ENCODE measurements at places on chromosomes 11 and 22.
A peak's percentile ranks its signal among the peaks of the same experiment; 100 is the strongest.

- DNase-seq = no peak
Observed at GRCh38 chr22:49352361-49353169, 475.1 kb downstream of the BRD1 start.

DNA sequence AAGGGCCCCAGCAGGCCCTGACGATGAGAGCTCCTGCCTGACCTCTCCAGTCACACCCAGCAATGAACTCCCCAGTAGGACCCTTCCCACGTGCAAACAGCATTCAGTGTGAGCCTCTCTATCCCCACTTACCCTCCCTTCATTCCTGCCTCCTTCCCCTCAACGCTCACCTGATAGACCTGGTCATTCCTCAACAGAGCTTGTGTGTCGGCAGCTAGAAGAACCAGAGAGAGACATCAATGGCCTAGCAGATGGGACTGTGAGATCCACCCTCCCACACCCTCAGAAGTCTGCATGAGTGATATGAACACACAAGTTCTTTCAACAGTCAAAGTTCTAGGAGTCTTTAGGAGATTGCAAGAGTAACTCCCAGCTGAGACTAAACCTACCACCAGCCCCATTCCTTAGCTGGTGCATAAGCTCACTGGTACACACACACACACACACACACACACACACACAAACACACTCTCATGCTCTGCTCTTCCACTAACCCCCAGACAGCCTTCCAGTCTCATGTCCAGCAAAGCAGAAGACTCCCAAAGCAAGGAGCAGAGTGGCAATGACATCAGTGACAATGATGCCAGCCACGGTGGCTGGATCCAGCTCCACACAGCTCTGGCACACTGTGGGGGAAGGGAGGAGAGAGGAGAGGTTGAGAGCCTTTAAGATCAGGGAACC lies 3.1 kb downstream of the CD3D start:
- no peak for DNase-seq

GRCh38 chr11:45482331-45482730 lies 183.1 kb downstream of the CHST1 start:
- no peak for DNase-seq

- DNase-seq = no peak
Observed at GRCh38 chr11:85815186-85815931, 4.4 kb upstream of the SYTL2 start.

DNA sequence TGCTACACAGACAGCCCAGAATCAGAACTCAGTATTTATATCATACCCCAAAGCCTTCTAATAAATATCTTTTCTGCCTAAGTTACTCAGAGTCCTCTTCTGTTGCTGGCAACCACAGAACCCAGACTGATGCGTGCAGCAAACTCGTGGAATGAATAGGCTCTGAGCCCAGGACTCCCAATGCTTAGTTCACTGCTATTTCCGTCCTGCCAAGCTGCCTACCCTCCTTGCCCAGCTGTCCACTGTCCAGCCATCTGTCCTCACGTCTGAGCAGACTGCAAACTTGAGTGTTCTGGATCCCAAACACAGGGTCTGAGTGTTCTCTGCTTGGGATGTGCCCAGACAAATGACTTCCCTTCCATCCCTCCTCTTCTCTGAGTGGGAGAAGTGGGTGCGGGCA lies 19.4 kb downstream of the PTPN5 start:
- DNase-seq = no peak

DNA sequence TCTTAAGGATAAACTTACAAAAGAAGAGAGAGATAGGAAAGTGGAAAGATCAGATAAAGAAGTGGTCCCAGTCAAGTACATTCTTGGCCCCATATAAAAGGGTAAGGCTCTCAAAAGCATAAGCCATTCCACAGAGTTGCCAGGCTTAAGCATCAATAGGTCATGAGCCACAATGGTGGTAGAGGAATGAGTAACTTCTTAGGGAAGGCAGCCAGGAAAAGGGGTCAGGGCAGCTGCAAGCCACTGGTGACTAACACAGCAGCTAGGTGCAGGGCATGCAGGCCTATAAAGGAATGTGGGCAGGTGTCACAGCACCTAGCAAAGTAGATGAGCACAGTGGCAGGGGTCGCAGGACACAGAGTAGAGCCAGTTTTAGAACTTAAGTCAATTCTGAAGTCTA lies 302.6 kb upstream of the FAT3 start:
- DNase-seq = no peak

DNA sequence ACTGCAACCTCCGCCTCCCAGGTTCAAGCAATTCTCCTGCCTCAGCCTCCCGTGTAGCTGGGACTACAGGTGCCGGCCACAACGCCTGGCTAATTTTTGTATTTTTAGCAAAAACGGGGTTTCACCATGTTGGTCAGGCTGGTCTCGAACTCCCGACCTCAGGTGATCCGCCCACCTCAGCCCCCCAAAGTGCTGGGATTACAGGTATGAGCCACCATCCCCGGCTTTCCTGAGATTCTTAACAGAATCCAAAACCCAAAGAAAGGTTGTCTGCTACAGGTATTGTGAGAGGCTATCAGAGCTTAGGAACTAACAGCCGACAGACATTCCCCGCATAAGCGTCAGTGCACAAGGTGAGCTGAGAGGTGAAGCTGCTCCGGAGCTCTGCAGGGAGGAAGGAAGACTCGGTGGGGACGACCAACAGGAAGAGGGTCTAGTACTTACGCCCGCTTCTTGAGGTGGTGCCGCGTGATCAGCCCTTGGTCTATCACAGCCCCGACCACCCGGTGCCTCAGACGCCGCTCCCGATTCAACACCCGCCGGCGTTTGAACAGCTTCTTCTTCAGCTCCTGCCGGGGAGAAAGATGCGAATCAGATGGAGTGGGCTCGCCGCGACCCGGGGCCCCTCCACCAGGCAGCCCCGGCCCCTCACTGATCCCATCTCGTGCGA lies 470 bp downstream of the C11orf98 start:
- DNase-seq = peak; percentile 86

- DNase-seq = no peak
Observed at GRCh38 chr11:75277991-75278790, 37.6 kb downstream of the TPBGL start.

GRCh38 chr11:4626207-4627099 lies 10.8 kb upstream of the OR51D1 start:
- DNase-seq = peak; percentile 66

- DNase-seq = no peak
Observed at GRCh38 chr11:108748968-108749367, 84.1 kb downstream of the DDX10 start.

- DNase-seq = no peak
Observed at GRCh38 chr22:37212174-37212906, at the start of gene SSTR3. TSS of gene SSTR3 (minus strand) at chr22:37212477. CDS start at chr22:37207803, 4,674 bp downstream.

DNA sequence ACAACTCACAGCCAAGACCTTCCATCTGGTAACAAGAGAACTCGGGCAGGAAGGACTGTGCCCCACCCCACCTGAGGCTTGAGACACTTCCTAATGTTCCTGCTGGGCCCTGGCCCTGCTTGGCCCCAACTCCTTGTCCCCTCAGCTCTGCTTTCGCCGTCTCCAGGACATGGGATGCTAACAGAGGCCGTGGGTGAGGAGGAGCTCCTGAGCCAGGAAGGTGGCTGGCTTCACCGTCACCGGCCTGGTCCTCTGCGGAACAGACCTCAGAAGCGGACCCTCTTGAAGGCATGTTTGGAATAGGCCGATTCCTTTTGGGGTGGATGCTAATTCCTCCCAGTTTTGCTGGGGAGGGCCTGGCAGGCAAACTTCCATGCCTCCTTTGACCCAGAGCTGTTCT lies 154.3 kb downstream of the CACNA1I start:
- DNase-seq = no peak

GRCh38 chr11:36306888-36307287 lies 10.8 kb downstream of the PRR5L start:
- peak; percentile 54 for DNase-seq

DNA sequence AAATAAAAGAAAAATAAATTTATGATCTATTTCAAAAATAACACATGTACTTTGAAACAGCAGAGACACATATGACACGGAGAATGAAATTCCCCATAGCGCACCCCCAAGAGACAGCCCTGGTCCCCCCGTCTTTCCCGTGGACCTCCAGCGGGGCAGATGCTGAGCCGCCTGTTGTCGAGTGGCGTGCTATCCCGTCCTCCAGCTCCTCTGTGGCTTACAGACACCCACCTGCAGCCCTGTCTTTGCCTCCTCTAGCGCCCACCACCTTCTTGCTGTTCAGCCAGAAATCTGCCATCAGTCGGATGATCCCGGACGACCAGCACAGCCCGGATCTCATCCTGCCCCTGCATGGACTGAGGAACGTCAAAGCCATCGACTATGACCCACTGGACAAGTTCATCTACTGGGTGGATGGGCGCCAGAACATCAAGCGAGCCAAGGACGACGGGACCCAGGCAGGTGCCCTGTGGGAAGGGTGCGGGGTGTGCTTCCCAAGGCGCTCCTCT lies 44.4 kb upstream of the PPP6R3 start:
- DNase-seq = no peak

DNA sequence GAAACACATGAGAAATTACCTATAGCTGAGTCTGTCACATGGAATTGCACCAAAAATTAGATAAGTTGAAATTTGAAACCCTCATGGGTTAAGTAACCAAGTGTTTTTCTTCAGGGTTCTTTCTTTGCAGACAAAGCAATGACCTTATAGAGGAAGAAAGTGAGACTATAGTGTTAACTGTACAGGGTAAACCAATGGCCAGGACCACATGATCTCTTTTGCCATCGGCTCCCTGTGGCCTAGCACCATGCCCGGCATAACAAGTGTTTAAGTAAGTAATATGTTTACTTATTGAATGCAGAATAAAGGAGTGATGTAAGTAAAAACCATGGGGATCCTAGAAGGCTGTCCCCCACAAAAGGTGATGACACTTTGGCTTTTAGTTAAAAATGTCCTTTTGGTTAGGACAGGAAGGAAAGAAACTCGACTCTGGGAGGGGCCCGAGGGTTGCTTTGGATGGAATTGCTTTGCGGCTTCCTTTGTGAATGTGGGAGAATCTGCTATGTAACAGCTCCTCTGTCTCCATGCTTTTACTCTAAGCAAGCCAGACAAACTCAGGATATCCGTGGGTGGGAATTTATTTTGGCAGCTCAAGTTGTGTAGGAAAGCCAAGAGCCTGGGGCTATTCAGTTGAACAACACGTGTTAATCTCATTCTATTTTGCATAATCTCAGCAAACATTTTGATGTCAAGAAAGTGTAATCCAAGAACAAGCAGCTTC lies 454.7 kb downstream of the INSC start:
- DNase-seq = no peak

DNA sequence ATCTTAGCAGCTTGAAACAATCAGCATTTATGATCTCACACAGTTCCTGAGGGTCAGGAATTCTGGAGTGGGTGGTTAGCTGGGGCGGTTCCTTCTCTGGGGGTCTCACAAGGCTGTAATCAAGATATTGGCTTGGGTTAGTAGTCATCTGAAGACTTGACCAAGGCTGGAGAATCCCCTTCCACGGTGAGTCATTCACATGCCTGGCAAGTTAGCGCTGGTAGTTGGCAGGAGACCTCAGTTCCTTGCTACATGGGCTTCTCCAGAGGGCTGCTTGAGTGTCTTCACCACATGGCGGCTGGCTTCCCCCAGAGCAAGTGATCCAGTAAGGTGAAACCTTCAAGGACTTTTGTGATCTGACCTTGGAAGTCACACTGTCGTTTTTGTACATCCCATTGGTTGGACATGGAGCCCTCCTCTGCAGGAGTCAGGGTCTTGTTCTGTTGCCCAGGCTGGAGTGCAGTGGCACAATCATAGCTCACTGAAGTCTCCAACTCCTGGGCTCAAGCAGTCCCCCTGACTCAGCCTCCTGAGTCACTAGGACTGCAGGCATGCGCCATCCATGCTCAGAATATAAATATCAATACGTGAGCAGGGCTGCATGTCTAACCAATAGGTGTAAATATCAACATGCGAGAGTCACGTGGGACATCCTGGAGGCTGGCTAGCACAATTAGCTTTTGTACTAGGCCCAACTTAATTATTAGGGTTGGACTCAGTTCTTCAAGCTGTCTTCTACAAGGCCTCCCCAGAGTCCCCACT lies 7.2 kb upstream of the NIPSNAP1 start:
- DNase-seq = no peak

GRCh38 chr11:108965306-108966001 lies 300.6 kb downstream of the DDX10 start:
- no peak for DNase-seq

DNA sequence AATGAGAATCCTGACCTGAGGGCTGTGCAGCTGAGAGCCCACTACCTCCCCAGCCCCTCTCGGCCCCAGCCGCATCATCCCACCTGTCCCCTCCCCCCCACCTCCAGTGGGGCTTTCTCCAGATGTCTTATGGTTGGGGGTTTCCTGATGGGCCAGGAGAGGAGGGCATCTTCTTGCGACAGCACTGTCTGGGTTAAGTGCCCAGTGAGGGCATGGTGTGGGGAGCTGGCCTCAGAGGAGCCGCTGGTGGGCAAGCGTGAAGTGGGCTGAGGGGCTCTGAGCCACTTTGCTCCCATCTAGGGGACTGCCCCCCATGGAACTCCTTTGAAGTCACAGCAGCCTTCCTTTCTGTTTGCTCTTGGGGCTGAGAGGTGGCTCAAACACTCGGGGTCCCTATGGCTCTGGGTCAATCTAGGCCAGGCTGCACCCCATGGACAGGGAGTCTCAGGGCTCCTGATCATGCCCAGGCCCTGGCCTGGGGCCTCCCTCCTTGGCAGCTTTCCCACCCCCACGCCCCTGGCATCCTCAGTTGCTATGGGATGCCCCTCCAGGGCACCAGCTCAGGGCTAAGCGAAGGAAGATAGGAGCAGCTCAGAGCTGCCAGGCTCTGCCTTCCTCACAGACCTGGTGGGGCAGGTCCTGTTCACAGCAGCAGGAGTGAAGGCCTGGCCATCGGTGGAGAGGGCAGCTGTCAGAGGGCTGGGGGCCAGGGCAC lies 11.0 kb upstream of the MIEF1 start:
- DNase-seq = no peak

DNA sequence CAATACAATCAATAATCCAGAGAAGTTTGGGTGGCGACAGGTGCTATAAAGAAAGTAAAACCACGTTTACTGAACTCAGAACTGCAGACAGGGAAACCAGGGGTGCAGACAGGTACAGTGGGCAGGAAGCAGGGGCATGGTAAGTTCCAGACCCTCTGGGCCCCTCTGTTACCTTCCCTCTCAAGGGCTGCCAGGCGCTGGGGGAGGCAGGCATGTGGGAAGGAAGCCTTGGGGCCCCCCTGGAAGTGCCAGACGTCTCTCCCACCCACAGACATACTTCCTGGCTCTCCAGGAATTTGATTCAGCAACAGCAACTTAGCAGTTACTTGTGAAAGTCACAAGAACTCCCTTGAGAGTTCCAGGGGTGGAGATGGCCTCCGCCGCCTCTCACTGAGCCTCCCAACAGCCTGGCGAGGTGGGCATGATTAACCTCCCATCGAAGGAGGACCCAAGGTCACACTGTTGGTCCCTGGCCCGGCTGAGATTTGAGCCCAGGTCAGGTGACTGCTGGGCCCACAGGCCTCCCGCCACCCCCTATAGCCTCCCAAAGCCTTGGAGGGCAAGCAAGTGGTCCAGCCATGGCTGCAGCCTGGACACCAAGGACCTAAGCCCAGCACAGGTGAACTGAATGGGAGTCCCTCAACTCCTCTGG lies 14.1 kb upstream of the TSKU start:
- no peak for DNase-seq

GRCh38 chr11:132047167-132047566 lies 676.8 kb downstream of the NTM start:
- DNase-seq = no peak

- DNase-seq = peak; percentile 88
Observed at GRCh38 chr11:74929431-74930363, 19.2 kb downstream of the XRRA1 start.
